D341Med (cell line): ENCODE measurements at places on chromosomes 13 and 19.
A peak's percentile ranks its signal among the peaks of the same experiment; 100 is the strongest.

- no peak for DNase-seq
These were observed 14.7 kb downstream of the NAPA start for GRCh38 chr19:47499863-47500830.

DNA sequence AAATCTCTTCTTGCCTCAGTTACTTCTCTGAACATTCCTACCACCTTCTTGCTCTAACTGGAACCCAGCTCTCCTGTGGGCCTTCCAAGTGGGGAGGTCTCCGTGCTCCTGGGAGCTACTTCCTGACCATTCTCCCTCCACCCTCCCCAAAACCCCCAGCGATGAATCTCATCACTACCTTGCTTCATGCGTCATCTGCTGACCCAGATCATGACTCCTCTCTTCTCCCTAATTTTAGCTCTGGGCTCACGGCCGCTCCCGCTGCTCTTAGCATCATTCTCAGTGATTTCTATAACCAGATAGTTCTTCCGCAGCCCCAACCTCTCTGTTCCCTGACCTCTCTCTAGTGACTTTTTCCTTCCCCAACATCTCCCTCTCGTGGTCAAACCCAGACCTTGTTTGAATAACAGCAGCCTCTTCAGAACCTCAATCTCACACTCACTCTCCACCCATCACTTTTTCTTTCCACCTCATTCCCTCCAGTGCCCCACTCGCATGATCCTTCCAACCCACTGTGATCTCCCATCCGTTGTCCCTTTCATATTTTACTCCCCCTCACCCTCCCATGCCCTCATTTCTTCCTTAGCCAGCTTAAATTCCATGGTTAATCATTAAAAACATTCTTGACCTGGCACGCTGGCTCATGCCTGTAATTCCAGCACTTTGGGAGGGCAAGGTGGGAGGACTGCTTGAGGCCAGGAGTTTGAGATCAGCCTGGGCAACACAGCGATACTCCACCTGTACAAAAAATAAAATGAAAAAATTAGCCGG lies 21.8 kb downstream of the MRPS12 start:
- peak; percentile 64 for DNase-seq

DNA sequence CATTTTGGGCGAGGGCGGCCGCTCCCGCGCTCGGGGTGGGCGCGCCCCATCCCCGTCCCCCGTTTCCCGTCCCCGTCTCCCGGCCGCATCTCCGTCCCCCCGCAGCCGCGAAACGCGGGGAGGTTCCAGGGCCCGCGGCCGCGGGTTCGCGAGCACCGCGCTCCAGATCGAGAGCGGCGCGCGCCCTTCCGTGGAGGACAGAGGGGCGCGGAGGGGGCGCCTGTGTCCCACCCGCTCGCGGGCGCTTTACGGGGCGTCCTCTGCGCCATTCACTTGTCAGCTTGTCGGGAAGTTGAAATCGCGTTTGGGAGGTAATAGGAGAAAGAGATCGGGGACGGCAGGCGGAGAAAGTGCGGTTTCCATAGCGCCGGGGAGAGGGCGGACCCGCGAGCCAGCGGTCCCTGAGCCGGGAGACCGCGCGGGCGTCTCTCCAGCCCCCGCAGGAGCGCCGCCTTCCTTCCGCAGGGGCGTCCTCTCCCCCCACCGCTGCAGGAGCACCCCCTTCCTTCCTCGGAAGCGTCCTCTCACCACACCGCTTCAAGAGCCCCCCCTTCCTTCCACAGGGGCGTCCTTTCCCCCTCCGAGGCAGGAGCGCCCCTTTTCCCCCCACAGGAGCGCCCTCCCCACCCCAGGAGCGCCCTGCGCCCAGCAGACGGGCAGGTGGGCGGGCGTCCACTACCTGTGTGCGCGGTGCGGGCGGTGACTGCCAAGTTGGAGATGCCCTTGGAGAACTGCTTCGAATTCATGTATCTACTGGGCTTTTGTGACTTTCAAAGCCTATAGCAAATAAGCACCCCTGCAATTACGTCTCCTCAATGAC lies 962 bp upstream of the IRS2 start:
- DNase-seq: peak; percentile 64

DNA sequence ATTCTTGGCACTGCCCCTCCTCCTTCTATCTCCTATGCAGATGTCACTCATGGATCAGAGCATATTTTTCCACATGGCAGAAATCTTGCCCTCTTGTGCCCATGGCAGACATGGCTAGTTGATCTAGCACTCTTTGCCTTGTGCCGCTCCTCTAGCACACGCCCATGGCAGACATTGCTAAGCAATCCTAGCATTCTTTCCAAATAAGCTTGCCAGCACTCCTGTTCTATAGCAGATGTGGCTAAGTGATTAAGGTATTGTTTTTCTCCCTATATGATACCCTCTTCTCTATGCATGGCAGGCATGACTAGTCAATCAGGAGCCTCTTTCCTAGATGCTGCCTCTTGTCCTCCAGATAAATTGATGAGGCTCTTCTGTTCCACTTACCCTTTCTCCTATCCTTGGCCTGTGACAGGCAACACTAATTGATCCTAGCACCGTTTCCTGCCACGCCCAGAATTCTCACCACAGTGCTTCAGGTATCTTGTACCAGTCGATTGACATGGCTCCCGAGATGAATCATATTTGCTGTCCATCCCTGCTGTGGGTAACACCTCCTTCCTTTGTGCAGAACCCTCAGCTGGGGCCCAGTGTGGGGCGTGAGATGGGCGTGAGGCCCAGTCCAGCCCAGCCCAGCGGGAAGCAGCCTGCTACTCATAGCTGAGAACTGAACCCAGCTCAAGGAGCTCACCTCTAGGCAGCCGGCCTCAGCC lies 26.9 kb downstream of the TMED1 start:
- no peak for DNase-seq

DNA sequence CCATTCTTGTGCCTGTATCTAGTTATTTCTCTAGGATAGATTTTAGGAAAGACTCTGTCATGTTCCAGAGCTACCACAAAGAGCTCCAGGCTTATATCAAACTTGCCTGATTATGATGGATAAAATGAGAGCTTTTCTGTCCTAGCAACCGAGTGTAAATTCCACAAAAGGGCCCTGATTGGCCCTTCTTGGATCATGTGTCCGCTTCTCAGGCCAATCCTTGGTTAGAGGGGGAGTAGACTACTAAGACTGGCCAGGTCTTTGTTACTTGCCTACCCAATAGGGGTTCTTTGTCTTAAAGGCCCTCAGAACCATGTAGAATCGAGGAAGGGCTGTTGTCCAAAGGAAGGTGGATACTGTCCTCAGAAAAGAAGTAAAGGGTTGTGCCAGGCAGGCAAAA lies 2.4 kb downstream of the DHX34 start:
- DNase-seq: no peak

DNA sequence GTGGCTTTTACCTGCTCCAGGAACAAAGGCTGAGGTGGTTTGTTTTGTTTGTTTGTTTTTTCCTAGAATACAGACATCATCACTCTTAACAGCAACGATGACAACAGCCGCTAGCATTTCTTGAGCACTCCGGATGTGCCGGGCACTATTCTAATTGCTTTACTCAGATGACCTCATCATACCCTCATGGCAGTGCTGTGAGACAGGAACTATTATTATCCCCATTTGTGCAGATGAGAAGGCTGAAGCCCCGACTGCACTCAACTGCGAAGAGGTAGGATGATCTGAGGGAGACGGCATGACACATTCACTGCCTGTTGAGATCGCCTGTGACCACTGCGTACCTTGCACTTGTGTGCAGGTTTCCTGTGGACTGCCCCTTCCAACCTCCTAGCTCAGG lies 66.5 kb downstream of the CCDC70 start:
- DNase-seq: no peak

DNA sequence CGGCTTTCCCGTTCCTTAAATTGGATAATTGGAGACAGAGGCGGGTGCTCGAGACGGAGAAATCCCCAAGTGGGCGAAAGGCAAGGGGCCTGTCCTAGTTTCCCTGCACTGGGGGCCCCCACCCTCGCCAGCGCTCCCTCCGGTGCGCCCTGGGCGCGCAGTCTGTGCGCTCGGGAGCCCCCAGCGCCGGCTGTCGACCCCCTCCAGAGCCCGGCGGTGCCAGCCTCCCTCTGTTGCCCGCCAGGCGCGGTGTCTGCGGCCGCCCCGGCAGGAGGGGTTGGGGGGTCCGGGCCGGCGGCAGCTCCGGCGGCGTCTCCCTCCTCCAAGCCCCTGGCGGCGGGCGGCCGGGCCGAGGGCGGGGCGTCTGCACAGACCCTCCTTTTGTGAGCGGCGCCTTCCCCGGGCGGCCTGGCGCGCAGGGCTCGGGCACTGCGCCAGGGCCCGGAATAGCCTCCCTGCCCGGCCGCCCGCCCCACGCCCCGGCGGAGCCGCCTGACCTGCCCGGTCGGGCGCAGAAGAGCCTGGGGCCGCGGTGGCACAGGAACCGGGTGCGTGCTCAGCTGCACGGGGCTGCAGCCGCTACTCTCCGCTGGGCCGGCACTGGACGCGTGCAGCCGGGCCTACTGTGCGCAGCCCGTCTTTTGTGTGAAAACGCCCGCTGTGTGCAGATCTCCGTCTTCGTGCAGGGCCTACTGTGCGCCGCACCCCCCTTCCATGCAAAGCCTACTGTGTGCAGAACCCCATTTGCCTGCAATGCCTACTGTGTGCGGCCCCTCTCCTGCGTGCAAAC lies 13.2 kb downstream of the GADD45B start:
- peak; percentile 76 for DNase-seq

DNA sequence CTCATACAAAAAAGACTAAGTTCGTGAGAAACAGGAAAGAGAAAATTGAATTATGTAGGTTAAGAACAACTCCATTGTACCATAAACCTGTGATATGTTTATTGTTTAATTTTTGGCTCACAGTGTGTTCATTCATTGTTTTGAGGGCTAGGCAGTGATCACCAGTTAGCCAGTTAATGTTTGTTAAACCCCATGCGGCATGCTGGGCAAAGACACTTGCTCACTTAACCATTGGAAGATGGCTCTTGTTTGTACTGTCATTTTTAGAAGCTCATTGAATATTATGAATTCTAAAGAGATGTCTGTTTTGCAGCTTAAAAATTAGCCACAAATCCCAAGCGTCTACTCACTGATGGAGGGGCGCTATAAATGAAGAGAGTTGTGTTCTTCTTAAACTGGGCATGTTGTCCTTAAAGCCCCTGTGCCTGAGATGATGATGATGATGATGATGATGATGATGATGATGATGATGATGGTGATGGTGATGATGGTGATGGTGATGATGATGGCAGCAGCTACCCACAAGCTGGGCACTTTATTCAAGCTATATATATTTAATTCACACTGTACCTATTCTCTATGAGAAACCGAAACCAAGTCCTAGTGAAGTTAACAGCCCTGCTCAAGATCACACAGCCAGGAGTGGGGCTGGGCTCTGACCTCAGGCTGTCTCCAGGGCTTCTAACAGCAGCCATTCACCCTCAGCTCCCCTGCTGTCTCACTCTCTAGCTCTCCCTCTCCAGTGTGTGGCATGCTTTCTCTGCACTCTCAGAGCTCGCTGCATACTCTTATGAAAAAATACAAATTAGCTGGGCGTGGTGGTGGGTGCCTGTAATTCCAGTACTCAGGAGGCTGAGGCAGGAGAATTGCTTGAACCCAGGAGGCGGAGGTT lies 169.1 kb downstream of the SHISA2 start:
- DNase-seq: no peak

- DNase-seq: no peak
These were observed 38.9 kb downstream of the DZIP1 start for GRCh38 chr13:95605448-95606125.

DNA sequence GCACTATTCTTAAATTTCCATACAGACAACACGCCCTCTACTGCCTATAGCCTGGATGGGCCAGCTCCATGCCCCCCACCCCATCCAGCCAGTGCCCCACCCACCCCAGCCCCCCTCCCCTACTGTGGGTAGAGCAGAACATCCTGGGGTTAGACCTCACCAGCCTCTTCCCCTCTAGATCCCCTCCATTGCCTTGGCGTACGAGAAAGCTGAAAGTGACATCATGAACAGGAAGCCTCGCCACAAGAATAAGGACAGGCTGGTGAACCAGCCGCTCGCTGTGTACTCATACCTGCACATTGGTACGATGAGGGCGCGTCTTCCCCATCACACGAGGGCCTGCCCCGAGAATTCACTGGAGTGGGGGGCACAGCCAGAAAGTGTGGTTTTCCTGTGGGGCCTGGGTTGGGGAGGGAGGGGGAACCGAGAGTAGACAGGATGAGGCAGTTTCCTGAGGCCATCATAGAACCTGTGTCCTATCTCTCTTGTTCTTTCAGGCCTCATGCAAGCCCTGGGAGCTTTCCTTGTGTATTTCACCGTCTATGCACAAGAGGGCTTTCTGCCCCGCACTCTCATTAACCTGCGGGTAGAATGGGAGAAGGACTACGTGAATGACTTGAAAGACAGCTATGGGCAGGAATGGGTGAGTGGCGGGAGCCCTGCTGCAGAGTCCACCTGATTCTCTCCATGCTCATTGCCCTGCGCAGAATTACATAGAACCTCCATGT lies 29.1 kb downstream of the ATP12A start:
- peak; percentile 6 for DNase-seq

DNA sequence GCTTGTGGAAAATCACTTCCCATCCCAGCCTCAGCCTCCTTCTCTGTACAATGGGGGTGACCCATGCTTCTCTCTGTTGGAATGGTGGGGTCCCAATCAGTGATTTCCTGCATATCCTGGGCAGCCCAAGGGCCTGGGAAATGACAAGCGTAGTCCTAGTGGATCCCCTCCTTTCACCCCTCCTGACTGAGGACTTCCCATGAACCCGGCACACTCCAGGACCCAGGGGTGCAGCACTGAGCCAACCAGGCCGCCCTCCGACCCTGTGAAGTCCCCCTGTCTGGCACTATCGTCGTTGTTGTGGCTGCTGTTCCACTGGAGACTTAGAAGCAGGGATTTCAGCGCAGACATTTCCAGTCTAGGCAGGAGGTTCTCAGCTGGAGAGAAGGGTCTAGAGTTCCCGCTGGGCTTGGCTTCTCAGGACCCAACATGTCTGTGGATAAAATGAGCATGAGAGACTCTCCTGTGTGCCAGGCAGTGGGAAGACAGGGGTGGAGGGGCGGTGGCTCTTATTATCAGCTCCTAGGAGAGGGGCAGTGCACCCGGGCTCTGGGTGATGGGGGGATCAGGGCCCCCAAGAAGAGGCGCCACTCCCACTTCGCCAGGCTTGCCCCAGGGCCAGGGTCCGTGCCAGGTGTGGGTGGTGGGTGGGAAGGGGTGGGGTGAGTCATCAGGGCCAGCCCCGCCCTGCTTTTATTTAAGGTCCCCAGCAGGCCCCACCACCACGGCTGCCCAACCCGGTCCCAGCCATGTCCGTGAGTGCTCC lies at the start of gene LGALS7B:
Gene LGALS7B (plus strand): TSS at position 723 of the 766 bp plus-strand sequence. CDS start 27 bp downstream, at position 750.
- DNase-seq: no peak

DNA sequence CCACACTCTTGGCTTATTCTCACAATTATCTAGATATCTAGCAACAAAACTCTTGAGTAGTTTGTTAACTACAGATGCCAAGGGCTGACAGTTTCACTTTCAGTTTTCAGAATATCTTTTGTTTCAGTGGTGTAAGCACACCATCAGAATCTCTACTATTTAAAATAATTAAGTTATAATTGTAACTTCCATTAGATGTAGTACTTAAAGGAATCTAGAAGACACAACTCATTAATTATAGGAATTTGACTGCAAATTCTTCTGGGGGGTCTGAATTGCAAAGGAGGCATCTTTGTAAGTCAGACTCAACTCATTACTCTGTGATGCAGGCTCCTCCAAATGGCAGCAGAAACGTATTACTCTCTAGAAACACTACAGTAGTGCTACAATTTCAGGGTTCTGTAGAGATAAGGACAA lies 44.9 kb upstream of the USPL1 start:
- DNase-seq: no peak

GRCh38 chr19:49573009-49573408 lies 7.3 kb downstream of the NOSIP start:
- DNase-seq: peak; percentile 14

GRCh38 chr13:98575009-98575903 lies 1.7 kb downstream of the STK24 start:
- DNase-seq: no peak

- peak; percentile 50 for DNase-seq
These were observed 221.8 kb downstream of the OLFM4 start for GRCh38 chr13:53250272-53250875.
